Fibroblast of the conjunctiva (primary cell): ENCODE measurements at places on chromosomes 7 and 10.

DNA sequence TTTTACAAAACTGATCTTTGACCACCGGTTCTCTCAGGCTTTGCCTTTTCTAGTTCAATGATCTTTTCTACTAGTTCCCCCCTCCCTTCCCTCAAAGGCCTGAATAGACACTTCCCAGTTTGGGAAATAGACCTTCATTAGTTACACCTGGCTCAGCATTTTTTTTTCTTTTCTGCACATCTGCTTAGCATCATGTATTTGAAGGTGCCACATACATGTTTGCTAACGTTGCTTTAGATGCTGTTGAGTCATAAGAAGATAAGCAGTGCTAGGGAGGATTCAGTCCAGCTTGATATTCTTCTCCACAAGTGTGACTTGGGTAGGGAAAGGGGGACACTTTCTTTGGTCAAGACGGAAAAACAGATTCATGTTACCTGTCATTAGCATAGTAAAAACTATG is 78.3 kb downstream of the BICC1 start:
- no peak for DNase-seq

GRCh38 chr10:484925-485661 is 204.4 kb downstream of the DIP2C start:
- no peak for DNase-seq

- DNase-seq, result peak; percentile 29
These were observed 33.2 kb downstream of the TACR2 start for GRCh38 chr10:69383558-69383957.

GRCh38 chr10:131080571-131080970 is 230.9 kb downstream of the TCERG1L start:
- DNase-seq, result no peak

DNA sequence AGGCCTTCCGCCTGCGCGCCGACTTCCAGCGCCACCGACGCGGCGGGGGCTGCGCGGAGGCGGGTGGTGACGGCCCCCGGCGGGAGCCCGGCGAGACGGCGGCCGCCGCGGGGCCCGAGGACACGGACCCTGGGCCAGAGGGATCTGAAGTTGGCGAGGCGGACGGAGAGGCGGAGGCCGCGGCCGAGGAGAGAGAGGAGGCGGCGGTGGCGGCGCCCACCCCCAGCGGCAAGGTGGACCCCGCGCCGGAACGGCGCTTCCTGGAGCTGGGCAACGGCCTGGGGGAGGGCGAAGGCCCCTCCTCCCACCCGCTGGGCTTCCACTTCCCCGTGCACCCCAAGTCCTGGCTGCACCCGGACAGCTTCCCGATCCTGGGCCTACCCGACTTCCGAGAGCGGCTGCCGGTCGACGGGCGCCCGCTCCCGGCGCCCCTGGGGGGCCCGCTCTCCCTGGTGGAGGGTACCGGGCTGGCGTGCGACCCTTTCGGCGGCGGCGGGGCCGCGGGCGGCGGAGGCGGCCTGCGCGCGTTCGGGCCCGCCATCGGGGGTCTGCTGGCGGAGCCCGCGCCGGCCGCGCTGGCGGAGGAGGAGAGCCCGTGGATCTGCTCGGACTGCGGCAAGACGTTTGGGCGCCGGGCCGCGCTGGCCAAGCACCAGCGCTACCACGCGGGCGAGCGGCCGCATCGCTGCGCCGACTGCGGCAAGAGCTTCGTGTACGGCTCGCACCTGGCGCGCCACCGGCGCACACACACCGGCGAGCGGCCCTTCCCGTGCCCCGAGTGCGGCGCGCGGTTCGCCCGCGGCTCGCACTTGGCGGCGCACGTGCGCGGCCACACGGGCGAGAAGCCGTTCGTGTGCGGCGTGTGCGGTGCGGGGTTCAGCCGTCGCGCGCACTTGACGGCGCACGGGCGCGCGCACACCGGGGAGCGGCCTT is 16.2 kb downstream of the ZNF316 start:
- no peak for DNase-seq

DNA sequence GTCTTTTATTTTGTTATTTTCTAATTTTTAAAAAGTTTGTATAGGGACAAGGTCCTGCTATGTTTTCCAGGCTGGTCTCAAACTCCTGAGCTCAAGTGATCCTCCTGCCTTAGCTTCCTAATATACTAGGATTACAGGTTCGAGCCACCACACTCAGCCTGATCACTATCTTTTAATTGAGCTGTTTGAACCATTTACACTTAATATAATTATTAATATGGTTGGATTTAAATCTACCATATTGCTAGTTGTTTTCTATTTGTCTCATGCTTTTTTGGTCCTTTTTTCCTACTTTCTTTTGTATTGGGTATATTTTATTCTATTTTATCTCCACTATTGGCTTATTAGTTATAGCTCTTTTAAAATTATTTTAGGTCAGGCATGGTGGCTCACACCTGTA is 13.2 kb upstream of the CNOT4 start:
- DNase-seq, result no peak

GRCh38 chr7:501526-501925 is 18.1 kb downstream of the PDGFA start:
- DNase-seq, result no peak

DNA sequence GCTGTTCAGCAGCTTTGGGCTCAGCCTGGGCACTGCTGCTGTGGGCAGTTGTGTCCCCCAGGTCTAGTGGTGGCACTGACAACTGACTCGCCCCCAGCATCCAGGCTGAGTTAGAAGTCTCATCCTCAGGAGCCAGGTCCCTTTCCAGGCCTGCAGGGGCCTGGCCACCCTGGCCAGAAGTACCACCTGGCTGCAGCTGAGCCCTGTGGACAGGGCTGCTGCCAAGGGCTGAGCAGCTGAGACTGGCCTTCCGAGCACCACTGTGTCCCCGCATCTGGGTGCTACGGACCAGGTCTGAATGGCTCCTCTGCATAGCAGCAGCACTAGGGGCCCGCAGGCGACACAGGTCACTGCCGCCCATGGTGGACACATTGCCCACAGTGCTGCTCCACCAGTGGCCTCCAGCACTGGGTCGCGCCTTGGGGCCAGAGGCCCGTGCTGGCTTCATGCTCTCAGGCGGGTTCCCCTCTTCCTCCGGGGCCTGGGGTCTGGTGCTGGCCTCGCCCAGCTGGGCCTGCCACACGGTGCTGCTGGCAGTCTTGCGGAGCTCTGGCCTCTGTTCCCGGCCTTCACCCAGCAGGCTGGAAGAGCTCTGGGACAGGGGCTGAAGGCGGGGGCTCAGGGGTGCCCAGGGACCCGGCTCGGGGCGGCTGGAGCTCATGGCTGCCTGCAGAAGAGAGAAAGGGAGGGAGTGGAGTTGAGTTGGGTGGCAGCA is 6.2 kb downstream of the GPRIN2 start:
- no peak for DNase-seq

GRCh38 chr10:95478935-95479334 is 82.2 kb downstream of the SORBS1 start:
- no peak for DNase-seq

DNA sequence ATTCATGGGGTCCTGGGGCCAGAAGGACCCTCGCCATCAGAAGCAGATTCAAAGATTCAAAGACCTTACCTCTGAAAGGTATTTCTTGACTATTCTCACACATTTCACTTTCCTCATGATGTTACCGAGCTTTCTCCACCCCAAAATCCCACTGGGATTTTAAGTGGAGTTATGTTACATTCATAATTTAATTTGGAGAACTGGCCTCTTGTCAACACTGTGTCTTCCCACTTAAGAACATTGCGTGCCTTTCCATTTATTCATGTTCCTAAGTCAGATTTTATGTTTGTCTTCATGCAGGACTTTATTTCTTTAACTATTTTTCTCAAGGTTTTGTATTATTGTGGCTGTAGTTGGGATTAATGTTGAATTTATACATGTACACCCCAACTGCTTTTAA is 123.5 kb upstream of the BMPER start:
- DNase-seq, result peak; percentile 86

GRCh38 chr10:88642963-88643362 is 21.3 kb upstream of the LIPF start:
- no peak for DNase-seq

DNA sequence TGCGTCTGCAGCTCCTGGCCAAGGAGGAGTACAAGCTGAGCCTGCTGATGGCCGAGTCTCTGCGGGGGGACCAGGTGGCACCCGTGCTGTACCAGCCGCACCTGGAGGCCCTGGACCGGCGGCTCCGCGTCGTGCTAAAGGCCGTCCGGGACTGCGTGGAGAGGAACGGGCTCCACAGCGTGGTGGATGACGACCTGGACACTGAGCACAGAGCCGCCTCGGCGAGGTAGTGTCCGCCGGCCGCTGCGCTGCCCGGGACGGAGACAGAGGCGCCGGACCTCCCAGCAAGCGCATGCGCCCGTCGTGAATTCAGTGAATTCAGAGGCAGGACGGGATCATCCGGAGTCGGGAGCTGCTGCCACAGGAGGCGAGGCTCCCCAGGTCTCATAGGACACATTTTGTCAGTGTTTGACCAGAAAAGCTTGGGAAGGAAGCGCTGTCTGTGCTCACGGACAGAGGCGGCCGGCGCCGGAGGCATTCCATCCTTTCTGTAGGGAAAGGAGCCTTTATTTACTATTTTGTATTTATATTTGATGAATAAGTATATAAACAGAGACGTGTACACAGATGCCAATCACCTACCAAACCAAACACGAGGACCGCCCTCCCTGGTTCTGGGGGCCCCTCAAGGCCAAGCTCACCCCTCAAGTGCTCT is 30.1 kb upstream of the FOXL3 start:
- DNase-seq, result no peak
